ENCODE measurements at places on chromosomes 4 and X.

DNA sequence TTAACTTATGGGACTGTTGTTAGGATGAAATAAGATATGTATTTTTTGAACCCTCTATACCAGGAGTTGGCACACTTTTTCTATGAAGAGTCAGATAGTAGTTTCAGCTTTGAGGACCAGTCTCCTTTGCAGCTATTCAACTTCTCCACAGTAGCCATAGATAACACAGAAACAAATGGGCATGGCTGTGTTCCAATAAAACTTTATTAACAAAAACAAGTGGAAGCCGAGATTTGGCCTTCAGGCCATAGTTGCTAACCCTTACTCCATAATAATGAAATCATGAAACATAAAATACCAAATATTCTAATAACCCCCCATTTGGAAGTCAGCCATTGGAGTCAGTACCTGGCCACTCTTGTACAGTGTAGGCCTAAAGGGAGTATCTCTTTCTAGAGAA is 30.6 kb downstream of the ARX start:
- DNase-seq: no peak

- no peak for DNase-seq
Measured at GRCh38 chr4:181688432-181688831, 554.8 kb upstream of the TENM3 start.

- no peak for DNase-seq
Measured at GRCh38 chr4:104446431-104447278, 48.0 kb downstream of the CXXC4 start.

DNA sequence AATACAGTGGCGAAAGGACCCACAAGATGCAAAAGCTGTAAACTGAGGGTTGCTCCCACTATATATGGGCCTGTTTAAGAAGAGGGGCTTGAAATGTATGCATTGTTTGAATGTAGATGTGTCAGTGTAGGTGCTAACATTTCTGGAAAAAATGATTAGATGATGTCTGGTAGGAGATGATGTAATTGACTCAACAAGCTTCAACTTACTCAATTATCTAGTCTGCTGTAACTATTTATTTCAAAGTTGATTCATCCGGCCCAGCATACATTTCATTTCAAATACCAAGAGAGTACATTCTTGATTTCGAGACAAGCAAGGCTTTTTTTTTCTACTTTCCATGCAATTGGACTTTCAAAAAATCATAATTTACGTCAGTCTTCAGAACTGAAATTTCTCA is 9.3 kb upstream of the ENAM start:
- DNase-seq: no peak

GRCh38 chrX:148582353-148582752 is 81.9 kb downstream of the AFF2 start:
- DNase-seq: no peak

- DNase-seq: no peak
Measured at GRCh38 chr4:152719801-152720556, 40.2 kb upstream of the TMEM154 start.

GRCh38 chrX:2492531-2493218 is 8.1 kb downstream of the DHRSX start:
- DNase-seq: no peak

DNA sequence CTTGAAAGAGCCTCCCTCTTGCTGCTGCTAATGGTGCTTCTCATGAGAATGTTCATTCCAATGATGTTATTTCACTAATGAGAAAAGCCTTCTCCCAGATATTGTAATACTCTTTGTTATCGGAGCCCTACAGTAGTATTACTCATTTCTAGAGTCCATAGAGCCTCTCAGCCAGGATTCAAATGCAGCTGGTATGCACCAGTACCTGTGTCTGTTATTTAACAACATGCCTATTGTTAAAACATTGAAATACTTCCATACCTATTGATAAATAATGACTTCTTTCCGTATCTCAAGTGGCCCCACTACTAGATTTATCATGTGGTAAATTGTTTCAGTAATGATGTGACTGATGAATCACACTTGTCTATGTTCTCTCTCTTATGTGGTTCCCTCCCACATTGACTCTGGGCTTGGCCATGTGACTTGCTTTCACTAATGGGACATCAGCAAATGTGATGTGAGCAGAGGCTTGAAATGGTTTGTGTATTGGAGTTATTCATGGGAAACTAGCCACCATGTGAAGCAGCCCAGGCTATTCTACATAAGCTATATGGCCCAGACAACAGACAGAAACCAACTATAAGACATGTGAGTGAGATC is 207.6 kb downstream of the THOC2 start:
- DNase-seq: no peak

- no peak for DNase-seq
Measured at GRCh38 chr4:5368426-5368825, 317.1 kb downstream of the STK32B start.

- no peak for DNase-seq
Measured at GRCh38 chrX:8305350-8305749, 134.3 kb upstream of the VCX2 start.

- no peak for DNase-seq
Measured at GRCh38 chr4:47942081-47942819, 27.9 kb upstream of the NFXL1 start.

DNA sequence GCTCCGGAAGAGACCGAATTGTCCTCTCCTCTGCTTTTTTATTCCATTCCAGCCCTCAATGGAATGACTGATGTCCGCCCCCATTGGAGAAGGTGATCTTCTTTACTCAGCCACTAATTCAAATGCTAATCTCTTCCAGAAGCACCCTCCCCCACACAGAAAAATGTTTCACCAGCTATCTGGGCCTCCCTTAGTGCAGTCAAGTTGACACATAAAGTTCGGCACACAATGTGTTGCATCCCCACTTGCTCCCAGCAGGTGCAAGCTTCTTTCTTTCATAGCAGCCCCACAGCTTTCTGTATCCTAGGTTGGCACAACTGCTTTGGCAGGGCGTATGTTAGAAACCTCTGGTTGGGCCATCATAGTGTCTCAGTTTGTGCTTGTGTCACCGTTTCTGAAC is 73.3 kb upstream of the TLR3 start:
- no peak for DNase-seq

DNA sequence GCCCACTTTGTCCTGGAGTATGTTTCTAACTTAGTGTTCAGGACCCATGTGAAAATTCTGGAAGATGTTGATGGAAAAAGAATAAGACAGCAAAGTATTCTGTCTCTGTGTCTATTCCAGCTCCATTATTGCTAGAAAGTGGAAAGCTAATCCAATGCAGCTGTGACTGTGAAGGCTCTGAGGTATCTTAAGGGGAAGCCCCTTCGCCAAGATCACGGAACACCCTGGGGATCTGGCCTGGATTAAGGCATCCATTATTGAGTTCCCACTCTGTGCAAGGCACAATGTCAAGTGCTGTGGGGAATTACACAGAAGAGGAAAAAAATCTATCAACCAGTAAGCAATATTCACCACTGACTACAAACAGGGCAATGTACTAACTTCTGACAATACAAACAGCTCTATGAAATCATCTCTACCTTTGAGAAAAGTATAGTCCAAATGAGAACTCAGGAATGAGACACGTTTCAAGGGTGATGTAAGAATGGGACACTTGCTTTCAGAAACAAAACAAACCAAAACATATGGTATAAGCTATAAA is 222.1 kb downstream of the LDB2 start:
- DNase-seq: no peak
